ENCODE measurements at places on chromosomes 11 and 22.

DNA sequence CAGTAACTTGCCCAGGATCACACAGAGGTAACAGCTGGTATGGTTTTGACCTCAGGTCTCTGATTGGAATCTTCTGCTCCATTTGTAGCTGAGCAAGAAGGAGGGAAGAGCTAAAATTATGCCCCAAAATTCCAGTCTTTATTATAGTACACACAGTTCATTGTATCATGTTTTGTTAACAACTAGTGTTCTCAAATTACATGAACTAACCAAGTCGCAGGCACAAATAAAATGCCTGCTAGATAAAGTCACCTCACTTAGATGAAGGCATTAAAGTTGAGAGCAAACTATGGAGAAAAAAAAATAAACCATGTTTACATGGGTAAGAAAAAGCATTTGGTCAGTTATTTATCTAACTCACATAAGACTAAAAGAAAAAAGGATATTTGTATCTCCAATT, 58.8 kb downstream of the PDGFD start:
- DNase-seq = no peak

GRCh38 chr22:44497218-44497904, 672 bp downstream of the RTL6 start:
- no peak for DNase-seq

GRCh38 chr11:30582726-30583125, 3.4 kb downstream of the MPPED2 start:
- DNase-seq = no peak

GRCh38 chr11:119363081-119363850, 16.8 kb upstream of the MFRP start:
- DNase-seq = no peak

GRCh38 chr11:67289226-67289650, at the start of gene ANKRD13D:
TSS of gene ANKRD13D (plus strand) at chr11:67289303. CDS start at chr11:67289461, 158 bp downstream.
- no peak for DNase-seq

GRCh38 chr11:106461839-106462545, 384.5 kb downstream of the AASDHPPT start:
- DNase-seq = no peak

DNA sequence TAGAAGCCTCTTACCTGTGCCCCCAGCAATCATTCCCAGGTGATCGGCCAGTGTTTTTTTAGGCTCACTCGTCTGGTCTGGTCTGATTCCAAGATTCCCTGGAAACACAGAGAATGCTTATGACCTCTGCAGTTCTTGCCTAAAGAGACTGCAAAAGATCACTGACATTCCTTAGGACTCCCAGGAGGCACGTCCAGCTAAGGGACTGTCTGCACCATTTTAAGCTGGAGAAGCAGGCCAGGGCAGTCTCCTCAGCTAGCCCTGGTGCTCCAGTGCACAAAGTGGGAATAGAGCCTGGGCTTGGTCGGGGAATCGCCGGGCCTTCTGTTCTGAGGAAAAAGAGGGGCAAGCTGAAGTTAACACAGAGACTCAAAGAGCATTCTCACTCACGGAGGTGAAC, 4.8 kb downstream of the CYB5R2 start:
- DNase-seq = no peak

GRCh38 chr11:44199816-44200215, 104.3 kb downstream of the EXT2 start:
- no peak for DNase-seq

DNA sequence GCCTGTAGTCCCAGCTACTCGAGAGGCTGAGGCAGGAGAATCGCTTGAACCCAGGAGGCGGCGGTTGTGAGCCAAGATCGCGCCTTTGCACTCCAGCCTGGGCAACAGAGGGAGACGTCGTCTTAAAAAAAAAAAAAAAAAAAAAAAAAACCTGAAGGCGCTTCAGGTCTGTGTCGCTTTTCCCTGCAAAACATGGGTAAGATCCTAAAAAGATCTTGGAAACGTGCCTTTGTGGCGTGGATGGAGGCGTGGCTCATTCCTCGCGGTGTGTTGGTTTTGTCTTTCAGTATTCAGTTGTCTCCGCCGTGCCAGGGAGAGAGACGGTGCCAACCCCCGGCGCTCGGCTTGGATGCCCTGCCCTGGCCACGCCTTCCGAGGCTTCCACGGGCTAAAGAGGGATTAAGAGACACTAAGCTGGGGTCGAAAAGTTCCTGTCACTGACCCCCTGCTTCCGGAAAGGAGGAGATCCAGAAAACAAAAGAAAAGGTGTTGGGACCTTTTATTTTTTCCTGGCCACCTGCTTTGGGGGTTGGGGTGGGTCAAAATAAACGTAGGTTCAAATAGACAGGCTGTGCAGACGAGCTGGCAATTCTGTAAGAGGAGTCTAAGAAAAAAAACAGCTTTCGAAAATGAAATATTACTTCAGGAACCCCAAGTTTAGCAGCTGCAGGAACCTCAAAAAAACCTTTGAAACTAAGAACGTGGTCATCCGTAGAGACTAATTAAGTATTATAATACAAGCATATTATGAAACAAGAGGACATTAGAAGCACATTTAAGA, 1.1 kb upstream of the SLC35F2 start:
- DNase-seq = no peak

DNA sequence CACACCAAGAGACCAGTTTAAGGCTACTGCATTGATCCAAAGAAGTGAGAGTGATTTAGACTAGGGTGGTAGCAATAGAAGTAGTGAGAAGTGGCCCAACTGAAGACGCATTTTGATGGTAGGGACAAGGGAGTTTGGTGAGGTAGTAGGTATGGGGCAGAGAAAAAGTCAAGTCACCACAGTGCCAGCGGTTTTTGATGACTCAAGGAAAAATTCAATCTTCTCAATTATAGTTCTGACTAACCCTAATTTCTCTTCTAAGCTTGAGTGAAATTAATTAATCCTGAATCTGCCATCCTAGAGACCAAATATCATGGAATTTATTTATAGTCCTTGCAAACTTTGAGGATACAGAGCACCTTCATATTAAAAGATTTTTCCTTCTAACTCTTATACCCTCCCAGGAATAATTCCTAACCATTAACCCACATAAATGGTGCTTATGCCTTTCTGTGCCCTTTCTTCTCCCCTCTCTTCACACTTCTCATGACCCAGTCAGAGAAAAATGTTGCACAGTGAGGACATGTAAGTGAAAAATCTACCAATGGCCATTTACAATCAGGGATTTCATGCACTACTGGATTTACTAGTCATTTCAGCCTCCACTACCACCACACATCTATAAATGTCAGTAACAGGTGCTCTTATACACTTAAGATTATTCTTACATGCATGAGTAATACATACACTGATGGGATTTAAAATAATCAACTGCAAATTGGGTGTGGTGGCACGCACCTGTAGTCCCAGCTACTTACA, 45.9 kb upstream of the ARHGAP32 start:
- DNase-seq = no peak

DNA sequence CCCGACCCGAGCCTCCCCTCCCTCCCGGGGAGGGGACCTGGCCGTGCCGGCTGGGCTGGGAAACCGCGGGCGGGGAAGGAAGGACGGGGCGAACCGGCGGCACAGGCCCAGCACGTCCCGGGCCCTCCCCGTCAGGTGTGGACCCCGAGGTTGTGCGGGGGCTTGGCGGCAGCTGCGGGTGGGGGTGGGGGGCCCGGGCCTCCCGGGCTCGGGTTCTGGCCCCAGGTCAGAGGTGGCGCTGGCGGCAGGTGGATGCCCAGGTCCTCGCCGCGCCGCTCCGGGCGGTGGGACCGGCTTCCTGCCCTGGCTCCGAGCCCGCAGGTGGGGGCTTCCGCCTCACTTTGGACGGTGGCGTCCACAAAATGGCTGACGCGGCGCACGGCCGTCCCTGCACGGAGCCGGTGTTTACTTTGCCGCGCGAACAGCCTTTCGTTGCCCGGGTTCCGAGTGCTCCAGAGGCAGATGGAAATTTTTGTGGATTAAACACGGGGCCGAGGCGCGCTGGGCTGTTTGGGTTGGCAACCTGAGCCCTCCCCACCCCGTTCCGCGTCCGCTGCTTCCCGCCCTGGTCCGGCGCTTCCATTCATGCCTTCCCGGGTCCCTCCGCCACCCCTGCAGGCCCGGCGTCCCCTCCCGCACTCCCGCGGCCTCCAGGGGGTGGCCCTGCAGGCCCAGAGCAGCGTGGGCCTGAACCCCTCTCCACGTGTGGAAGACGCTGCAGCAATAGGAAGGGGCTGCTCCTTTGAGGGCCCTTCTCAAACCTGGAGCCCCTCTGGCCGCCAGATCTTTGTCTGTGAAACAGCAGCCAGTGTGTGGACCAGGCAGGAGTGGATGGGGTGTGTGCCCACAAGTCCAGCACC, 92.0 kb upstream of the KCNQ1OT1 start:
- DNase-seq = no peak

DNA sequence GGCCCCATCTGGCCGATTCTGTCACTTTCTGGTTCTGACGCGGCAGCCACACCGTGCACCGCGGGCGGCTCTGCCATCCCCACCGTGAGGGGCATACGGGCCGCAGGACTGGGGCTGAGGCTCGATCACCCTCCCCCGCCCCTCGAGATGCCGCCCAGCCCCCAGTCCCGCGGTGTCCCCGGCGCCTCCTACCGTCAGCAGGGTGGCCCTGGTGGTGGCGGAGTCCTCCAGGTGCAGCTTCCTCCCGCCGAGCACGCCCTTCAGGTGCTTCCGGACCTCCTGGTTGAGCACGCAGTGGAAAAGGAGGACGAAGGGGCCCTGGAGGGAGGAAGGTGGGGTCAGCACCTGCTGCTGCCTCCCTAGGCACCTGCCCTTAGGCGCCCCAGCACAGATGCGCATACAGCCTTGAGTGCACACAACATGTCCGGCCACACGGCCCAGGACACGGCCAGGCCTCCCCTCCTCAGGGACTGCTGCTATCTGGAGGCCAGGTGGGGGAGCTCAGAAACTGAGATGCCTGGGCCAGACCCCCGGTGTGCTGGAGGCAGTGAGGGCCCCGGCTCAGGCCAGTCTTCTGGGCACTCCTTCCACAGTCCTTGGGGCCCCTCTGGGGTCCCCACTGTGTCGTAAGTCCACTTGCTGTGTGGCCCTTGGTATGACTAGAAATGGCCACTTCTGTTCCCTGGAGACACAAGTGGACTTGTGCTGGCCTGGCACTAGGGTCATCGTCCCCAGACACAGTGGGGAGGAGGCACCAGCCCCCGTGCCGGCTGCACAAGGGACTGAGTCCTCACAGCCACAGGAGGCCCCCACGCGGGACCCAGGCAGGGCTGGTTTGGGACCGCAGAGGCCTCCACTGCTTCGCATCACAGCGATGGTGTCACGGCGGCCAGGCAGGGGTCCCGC, 31.5 kb downstream of the TRMU start:
- DNase-seq = no peak

- no peak for DNase-seq
These were observed 40.8 kb downstream of the TBC1D22A start for GRCh38 chr22:46803031-46803880.

DNA sequence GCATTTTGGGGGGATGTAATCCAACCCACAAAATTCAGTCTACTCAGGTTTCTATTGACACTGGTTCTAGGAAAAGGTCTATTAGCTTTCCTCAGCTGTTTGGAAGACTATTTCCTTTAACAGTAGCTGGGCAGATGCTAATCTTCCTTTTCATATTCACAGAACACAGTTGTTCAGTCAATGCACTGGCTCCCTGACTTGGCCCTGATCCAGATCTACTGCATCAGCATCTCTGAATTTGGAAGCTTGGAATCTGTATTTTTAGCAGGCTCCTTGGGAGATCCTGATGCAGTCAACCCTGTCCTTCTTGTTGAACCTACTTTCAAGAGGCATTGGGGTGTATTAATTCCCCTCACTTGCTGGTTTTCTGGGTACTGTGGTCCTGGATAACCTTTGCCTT, 6.3 kb downstream of the HTATIP2 start:
- no peak for DNase-seq

GRCh38 chr11:7673724-7674434, 579 bp upstream of the CYB5R2 start:
- no peak for DNase-seq
